Activated T-cell treated with anti-CD3 and anti-CD28 coated beads, Interleukin-2, amount 50 U/mL, for 72 hours (primary cell): ENCODE measurements at places on chromosomes 3 and 15.

DNA sequence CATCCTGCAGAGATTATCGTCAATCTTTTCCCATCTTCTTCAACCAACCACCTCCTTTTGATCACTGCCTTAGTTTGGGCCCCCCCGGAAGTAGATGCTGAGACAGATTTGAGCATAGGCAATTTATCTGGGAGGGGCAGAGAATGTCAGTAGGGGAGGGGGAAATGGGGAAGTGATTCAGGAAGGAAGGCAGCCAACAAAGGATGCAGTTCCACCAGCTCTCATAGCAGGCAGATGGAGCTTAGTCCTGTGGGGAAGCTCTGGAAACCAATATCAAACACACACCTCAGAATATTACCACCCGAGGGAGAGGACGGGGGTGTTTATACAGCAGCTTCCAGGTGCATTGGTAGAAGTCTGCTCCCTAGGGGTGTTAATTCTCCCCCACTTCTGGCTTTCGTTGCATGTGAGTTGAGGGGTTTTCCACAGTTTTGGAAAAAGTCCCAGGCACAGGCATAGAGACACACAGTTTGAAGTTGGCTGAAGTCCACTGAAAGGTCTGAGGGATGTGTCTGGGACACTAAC is 91.5 kb upstream of the TNFAIP8L3 start:
- DNase-seq = no peak

DNA sequence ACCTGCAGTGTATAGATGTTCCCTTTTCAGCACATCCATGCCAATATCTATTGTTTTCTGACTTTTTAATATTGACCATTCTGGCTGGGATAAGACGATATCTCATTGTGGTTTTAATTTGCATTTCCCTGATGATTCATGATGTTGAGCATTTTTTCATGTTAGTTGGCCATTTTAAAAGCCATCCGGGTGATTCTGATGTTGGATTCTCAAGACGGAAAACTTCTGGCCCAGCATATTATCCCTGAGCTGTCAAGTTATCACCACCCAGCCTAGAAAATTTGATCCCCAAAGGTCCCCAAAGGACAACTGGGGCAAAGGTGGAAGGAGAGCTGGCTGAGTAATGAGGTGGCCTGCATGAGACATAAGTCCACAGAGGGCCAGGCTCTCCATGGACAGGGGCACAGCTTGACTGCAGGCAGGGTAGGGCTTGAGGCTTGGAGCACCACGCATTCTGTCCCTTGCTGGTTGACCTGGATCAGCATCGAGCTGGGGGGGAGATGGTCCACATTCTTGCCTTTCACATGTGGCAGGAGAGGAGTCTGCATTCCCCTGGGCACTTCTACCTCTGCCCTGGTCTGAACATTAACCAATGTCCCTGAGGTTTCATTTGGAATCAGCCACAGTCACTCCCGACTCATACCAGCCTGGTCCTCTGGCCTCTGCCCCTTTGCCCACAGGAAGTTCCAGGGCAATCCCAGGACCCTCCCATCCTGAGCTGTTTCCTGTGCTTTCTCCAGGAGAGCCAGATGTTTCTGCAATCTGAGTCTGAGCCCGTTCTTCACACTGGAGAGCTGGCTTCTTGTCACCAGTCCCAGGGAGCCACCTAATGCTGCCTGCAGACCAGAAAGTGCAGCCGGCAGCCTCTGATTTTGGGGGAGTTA is 69.2 kb downstream of the ISG20 start:
- DNase-seq = no peak

GRCh38 chr3:65878831-65879230 is 159.9 kb downstream of the MAGI1 start:
- DNase-seq = no peak

GRCh38 chr3:33749546-33750210 is 31.6 kb upstream of the CLASP2 start:
- no peak for DNase-seq

DNA sequence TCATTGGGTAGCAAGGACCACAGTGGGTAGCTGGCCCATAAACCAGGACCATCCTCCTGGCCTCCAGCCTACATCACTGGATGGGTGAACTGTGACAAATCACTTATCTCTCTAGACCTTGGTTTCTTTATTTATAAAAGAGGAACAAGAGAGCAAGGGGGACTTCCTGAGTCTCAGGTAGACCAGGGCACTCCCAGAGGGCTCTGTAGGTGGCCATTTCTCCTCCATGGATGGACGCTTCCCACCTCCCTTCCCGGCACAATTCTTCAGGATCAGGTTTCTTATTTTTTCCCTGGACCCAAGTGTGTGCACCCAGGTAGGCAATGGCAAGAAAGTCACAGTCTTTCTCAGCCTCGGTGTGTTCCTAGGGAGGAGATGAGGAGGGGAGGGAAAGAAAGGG is 41.4 kb upstream of the SPATA12 start:
- DNase-seq = no peak

- DNase-seq = no peak
Observed at GRCh38 chr15:34644061-34644460, 60.6 kb upstream of the GOLGA8B start.

GRCh38 chr3:98874602-98875249 is 26.8 kb downstream of the DCBLD2 start:
- DNase-seq = no peak

- DNase-seq = no peak
Observed at GRCh38 chr3:29764603-29765254, 483.9 kb downstream of the RBMS3 start.

GRCh38 chr3:111156517-111156916 is 84.9 kb downstream of the NECTIN3 start:
- no peak for DNase-seq
